ENCODE measurements at places on chromosomes 3 and 15.

- DNase-seq = no peak
Measured at GRCh38 chr15:42185801-42186200, 22.3 kb downstream of the VPS39 start.

DNA sequence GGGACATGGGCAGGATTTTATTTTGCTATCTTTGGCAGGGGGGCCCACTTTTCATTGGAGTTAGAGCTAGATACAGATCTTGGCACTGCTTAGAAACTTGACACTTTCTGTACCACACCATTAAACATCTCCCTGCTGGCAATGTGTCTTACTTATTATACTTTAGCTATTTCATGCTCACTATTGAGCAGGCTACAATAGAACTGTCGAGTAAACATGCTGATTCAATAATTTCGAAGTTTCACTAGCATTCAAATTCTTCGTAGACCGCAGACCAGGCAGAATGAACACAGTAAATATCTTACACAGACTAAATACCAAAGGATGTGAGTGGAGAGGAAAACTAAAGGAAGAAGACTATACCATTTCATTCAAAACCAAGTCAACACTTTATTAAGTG lies 180.8 kb downstream of the UNC13C start:
- no peak for DNase-seq

DNA sequence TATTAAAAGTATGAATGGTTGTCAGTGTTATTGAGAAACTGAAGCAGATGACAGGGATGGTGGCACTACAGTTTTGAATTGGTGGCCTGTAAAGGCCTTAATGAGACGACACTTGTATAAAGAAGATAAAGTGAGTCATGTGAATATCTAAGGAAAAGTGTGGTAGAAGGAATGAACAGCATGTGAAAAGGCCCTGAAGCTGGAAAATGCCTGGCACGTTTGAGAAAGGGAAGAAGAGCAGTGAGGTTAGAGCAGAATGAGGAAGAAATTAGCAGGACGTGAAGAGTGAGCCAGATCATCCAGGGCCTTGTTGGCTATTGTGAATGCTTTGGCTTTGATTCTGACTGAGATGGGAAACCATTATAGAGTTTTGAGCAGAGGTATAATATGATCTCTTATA lies 387.6 kb upstream of the DPH6 start:
- no peak for DNase-seq

- no peak for DNase-seq
Measured at GRCh38 chr3:39139442-39139841, 13.9 kb downstream of the CSRNP1 start.

- DNase-seq = no peak
Measured at GRCh38 chr15:64944961-64945360, 33.3 kb downstream of the ANKDD1A start.

DNA sequence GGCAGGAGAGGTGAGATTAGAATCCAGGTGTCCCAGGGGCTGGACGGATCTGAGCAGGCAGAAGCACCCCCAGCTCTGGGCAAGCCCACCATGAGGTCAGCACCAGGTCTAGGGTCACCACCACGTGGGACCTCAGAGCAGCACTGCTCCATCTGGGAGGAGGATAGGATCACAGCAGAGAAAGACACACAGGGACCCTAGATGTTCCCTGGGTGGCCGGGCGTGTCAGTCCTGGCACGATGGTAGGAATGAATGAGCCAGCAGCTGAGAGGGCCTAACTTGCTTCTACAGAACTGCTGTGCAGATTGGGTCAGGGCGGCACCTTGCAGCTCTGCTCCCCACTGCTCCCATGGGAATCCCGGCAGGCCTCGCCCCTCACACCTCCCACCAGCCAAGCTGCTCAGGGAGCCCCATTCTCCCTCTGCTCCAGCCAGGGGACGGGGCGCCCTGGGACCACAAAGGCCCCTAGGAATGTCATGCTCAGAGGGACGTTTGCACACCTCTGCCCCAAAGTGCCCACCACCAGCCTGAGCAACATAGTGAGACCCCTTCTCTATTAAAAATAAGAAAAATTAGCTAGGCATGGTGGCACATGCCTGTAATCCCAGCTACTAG lies 66.3 kb downstream of the ZNF445 start:
- DNase-seq = no peak

DNA sequence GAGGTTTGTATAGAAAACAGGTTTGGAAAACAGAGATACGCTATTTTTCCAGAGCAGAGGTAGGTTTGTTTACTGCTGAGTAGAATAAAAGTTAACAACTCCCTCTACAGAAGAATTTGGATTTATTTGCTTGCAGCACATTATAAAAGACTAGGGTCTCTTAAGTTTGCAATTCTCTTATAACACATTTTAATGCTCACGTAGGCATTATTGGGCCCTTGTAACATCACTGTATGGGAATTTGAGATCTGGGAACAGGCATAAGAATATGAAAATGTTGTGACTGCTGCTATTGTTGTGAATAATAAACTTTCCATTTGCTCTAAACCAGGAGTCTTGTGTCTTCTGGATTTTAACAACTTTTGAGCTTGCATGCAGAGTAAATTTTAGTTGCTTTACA lies 128.3 kb upstream of the CADM2 start:
- DNase-seq = no peak

GRCh38 chr3:72950372-72950771 lies 46.2 kb upstream of the PPP4R2 start:
- DNase-seq = no peak

All from CD14-positive monocyte (primary cell).